Liver (tissue), 10 donors: ENCODE measurements at places on chromosomes 1 and 21. TPM values are rescaled to one million over a fixed set of nuclear protein-coding genes. Genes with fewer than 3 reads are reported as not detected.

Gene KRTAP19-6
- total RNA-seq: not detected

Gene ADCY10
- 4.7 TPM for total RNA-seq

Gene FAM72A
- 10.8 TPM for total RNA-seq

Gene RCAN3
- total RNA-seq: 1.2 TPM

Gene FALEC
- not detected for total RNA-seq

Gene VSIG8
- 0.08 TPM for total RNA-seq

Gene IKBKE
- total RNA-seq: 2.0 TPM

Gene SLAMF9
- total RNA-seq: not detected

Gene COL6A2
- total RNA-seq: 44.3 TPM

Gene SMG7
- total RNA-seq: 28.7 TPM

Gene OR2M3
- total RNA-seq: not detected

Gene PHLDA3
- 1.4 TPM for total RNA-seq

Gene MTARC2
- 24.9 TPM for total RNA-seq

Gene LHX8
- not detected for total RNA-seq

Gene CALML6
- total RNA-seq: 0.67 TPM

Gene FCRL6
- 2.7 TPM for total RNA-seq

Gene LYPD8
- not detected for total RNA-seq

Gene DNAJC28
- total RNA-seq: 3.2 TPM

Gene VASH2
- 0.08 TPM for total RNA-seq

Gene GSTM1
- 273 TPM for total RNA-seq

Gene RGS4
- 0.84 TPM for total RNA-seq

Gene TMEM240
- total RNA-seq: 0.33 TPM

Gene DDR2
- 2.7 TPM for total RNA-seq

Gene TMEM79
- 1.2 TPM for total RNA-seq

Gene C2CD2
- total RNA-seq: 6.7 TPM
